Adrenal gland (tissue), 19 donors: ENCODE measurements at places on chromosomes 12 and 14. TPM values are rescaled to one million over a fixed set of nuclear protein-coding genes. Genes with fewer than 3 reads are reported as not detected.

- no peak for DNase-seq
Measured at GRCh38 chr12:89411846-89412245, 59.5 kb upstream of the DUSP6 start.

DNA sequence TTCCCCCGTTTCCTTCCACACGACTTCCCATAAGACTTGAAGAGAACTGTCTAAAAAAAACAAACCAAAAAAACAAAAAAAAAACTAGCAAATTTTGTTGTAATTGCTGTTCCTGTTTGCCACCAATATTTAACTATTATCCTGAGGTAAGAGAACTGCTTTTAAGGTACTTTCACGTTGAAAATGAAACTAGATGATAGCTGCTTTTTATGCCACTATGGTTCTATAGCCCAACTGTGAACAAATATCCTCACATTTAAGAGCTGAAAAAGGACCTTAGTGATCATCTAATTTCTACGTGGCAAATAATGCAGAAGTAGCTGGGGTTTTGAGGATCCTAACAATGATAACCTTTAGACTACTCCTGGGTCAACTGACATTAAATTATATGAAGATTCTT, 98.6 kb downstream of the TAOK3 start:
- DNase-seq, result no peak

ACYP1 gene
- total RNA-seq, result 17.8 TPM

NRXN3 gene
- 0.42 TPM for total RNA-seq
